ENCODE measurements at places on chromosomes 2 and 18. TPM values are rescaled to one million over a fixed set of nuclear protein-coding genes. Genes with fewer than 3 reads are reported as not detected.

DNA sequence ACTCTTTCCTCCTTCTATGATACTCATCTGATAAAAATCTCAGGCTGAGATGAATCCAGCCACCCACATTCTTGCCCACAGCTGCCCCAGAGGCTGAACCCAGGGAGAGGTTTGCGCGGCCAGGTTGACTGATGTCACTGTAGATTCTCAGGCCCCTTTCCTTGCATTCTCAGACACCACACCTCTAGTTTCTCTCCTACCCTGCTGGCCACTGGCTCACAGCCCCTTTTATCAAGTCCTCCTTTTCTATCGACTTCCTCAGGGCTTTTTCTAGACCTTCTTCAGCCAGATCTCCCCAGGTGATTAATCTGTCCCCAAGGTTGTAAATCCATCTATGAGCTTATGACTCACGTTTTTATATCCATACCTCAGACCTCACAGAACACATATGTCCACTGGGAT, 99.8 kb downstream of the TACR1 start:
- no peak for DNase-seq

- DNase-seq, result no peak
Observed at GRCh38 chr2:8215159-8215863, 466.5 kb upstream of the ID2 start.

DNA sequence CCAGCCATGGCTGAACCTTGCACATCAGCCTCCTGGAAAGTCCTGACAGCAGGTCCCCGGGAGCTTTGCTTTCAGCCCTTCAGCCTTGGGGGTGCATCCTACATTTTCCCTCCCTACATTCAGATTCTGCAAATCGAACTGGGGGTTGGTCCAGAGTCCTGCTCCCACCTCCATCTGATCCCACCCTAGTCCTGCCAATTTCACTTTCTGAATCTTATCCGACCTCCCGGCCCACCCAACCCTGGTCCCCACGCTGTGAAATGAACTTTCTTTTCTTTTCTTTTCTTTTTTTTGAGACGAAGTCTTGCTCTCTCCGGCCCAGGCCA, 47.8 kb upstream of the ODC1 start:
- DNase-seq, result no peak

DNA sequence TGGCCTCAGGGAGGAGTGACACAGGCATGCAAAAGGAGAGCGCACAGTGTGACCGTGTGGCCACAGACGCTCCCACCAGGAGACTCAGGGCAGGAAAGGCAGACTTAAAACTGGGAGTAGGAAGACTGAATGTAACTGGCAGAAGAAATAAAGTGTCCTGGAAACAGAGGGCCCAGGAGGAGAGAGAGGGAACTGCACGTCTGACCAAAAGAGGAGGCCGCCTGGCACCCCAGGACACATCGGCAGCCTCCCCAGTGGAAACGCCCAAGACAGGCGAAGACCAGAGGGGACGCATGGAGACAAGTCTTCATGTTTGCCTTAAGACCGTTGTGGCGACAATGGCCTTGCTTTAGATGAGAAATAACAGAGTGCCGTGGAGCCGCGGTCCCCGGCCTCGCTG, 163.6 kb upstream of the ALKAL2 start:
- no peak for DNase-seq

DNA sequence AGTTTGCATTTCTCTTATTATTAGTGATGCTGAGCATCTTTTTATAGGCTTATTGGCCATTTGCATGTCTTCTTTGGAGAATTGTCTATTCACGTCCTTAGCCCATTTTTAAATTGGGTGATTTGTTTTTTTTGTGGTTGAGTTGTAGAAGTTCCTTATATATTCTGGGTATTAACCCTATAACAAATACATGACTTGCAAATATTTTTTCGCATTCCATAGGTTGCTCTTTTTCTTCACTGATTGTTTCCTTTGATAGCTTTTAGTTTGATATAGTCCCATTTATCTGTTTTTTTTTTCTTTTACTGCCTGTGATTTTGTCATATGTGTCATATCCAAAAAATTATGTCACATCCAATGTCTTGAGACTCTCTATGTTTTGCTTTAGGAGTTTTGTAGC, 243.6 kb downstream of the GPD2 start:
- DNase-seq, result no peak

DNA sequence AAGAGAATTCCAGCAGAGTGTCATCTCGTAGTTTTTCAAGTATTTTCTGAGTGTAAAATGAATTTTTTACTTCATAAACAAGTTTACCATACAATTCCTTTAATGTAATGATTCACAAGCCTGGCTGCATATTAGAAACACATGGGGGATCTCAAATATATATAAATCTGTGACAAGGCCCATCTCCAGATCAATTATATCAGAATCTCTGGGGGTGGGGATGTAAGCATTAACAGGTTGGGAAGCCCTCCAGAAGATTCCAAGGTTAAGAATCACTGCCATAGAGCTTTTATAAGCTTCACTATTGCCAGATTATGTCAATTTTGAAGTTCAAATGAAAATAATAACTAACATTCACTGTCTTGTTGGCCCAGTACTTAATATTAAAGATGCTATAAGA, 111.2 kb downstream of the BAZ2B start:
- no peak for DNase-seq

- DNase-seq, result no peak
Observed at GRCh38 chr2:170586571-170587095, 128.5 kb upstream of the SP5 start.

ATOH8 gene
- total RNA-seq, result 21.5 TPM

DNA sequence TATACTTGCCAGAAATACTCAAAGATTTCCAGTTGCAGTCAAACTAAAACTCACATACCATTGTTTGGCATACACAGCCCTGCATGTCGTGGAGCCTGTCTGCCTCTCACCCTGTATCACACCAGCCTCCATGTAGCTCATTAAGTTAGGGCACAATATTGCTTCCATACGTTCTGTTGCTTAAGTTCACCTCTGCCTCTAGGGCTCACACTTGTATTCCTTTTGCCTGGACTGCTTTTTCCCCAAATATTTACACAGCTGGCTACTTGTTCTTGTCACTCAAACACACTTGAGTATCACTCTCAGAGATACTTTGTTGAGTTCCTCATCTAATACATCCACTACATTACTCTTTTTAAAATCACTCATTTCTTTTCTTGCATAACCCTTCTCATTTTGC, 83.1 kb downstream of the PTH2R start:
- DNase-seq, result no peak

DNA sequence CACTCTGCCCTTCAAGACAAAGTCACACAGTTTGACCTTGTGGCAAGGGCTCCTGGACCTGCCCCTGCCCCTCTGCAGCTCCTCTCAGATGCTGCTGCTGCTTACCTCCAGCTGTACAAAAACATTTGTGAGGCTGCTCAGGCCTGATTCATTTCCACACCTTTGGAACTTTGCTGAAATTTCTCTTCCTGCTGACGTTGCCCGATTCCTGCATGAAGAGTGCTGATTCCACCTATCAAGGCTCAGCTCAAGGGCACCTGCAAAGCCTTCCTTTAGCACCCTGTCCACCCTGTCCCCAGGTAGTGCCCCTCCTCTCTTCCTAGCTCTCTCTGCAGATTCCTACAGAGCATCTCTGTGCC, 738.3 kb upstream of the HS6ST1 start:
- no peak for DNase-seq

DCC gene
- total RNA-seq, result not detected

RAB17 gene
- 12.3 TPM for total RNA-seq

DNA sequence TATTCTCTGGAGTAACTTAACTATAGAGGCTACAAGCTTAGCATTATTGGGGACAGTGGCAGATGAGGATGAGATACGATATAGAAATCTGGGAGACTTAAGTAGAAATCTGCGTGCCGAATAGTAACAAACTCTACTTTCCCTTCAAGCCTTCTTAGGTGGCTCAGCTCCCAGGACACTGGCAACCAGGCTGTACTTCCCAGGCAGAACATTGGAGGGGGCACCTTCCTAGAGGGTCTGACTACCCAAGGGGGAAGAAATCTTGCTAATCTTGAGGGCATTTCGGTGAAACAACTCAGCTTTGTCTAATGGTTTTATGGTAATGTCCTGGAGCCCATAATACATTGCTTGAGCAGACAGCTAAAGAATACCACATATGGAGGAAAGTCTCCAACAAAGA, 126.2 kb upstream of the DTNA start:
- DNase-seq, result no peak

DNA sequence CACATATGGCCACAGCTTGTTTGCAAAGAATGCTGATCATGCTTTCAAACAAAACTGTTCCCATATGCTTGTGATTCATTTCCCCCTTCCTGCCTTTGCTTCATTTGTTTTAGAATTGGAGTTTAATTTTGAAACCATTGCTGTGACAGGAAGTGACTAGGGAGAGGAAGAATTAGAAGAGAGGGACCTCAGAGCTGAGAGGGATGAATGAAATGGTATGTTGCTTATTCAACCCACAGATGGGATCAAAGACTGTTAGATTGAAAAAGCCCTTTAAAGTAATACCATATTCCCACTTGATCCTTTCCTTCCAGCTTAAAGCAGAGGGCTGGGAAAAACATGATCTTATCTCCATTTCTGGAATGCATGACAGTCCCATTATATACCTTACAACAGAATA, 106.2 kb upstream of the RNF152 start:
- peak; percentile 83 for DNase-seq

DNA sequence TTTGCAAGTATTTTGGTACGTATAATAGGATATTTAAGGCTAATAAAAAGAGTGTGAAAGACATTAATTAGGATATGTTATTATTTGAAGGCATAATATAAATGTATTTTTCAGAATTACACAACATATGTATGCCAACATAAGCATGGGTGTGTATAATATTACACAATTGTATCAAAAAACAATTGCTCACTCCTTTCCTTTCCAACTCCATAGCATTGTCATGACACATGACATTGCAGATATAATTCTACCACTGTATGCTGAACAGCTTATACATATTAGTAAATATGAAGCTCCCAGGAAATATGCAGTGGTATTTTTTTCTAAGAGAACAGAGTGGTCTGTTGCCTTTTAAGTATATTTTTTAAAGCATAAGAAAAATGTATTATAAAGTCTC, 593.1 kb downstream of the TMX3 start:
- DNase-seq, result no peak

- no peak for DNase-seq
Observed at GRCh38 chr2:120571015-120571728, 164.5 kb upstream of the GLI2 start.

DNA sequence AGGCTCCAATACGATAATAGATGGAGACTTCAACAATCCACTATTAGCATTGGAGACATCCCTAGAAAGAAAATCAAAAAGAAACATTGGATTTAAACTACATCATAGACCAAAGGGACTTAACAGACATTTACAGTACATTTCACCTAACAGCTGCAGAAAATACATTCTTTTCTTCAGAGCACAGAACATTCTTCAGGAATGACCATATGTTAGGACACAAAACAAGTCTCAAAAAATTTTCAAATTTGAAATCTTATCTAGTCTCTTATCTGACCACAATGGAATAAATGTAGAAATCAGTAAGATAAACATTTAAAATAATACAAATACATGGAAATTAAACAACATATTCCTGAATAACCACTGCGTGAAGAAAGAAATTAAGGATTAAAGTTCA, 68.7 kb downstream of the STRADB start:
- no peak for DNase-seq

RAMP1 gene
- not detected for total RNA-seq

DNA sequence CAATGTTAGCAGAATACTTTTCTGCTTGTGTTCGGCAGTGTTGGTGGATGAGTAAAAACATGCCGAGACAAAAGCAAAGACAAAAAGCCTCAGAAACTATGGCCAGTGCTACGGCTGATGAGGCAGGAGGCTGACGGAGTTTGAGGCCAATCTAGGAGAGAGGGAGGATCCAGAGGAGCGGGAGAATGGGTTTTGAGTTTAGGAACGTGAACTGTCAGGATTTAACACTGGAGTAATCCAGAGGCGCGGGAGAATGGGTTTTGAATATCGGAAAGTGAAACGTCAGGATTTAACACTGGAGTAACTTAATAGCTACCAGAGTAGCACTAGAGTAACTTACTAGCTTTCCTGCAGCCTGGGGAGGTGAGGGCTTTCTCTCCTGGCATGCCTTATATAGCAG, 37.4 kb downstream of the LYPD6B start:
- no peak for DNase-seq

DNA sequence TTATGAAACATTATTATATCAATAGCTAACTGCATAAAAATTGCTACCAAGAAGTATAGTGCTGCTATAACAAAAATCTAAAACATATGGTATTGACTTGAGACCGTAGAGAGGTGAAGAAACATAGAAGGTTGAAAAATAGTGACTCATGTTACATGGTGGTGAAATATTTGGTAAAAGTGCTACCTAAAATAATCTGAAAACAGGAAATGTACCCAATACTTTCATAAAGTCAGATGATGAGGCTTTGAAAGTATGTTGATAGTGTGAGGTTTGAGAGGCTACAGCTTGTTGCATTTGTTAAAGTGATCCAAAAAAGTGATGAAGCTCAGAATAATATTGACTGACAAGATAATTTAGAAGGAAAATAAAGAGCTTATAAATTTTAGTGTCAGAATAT, 718.7 kb upstream of the SLC8A1 start:
- DNase-seq, result no peak

GRCh38 chr2:203993560-203993959, 57.0 kb downstream of the ICOS start:
- DNase-seq, result no peak

SULT1C2 gene
- total RNA-seq, result not detected

DNA sequence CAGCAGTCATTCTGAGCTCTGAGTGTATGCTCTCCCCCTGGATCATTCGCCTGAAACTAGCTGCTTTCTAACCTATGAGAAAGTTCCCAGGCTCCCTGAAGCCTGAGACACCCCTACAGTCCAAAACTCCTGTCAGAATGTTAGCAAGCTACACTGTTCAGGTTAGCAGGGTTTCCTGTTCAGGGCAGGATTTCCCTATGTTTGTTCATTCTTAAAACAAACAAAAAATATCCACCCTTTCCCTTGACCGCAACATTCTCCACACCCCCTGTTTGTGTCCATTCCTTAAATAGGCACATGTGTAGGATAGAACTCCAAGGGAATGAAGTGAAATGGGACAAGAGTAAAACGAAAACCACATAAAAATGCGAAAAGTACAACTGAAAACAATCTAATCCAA, 83.1 kb downstream of the KLF7 start:
- DNase-seq, result peak; percentile 87

DNA sequence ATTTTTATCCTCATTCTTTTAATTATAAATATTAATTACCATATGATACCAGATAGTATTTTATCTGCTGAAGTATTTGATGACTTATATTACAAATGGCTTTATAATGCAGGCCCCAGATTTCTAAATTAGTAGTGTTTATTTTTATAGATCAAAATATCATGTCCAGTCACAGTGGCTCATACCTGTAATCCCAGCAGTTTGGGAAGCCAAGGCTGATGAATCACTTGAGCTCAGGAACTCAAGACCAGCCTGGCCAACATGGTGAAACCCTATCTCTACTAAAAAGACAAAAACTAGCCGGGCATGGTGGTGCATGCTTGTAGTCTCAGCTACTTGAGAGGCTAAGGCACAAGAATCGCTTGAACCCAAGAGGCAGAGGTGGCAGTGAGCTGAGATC, 100.1 kb upstream of the ARHGAP15 start:
- DNase-seq, result no peak

- no peak for DNase-seq
Observed at GRCh38 chr2:207227062-207227748, 61.5 kb upstream of the KLF7 start.

Measured in dermis microvascular lymphatic vessel endothelial cell (primary cell).